ENCODE measurements at places on chromosomes 13 and 19.

DNA sequence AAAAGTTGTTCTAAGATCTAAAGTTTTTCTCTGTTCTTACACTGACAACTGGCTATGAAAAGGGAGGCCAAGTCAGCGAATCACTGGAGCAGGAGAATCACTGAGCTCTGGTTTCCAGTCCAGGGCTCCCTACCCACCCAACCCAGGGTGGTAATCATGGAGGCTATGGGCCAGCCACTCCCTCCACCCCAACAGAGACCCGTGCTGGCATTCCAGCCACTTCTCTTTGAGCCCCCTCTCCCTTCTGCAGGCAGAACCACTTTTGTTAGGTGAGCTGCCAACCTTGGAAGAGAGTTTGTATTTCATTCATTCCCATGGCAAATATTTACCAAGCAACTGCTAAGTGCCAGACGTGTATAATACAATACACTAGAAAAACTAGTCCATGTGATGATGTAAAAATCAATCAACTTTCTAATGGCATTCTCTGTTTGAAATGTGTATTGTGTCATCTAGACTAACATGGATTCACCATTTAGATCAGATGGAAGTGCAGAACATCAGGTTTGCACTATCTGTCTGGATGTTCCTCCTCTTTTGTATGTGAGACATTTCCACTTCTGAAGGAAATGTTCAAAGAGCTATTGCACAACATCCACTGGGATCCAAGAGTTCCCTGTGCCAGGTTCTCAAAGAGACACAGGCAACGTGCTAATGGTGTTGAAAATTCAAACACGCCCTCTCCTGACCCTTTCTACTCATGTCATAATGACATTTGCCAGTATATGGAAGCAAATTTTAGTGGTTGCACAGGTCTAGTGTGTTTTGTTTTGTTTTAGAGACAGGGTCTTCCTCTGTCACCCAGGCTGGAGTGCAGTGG lies 5.3 kb downstream of the MLNR start:
- no peak for DNase-seq

GRCh38 chr13:89852570-89852969 lies 1494.9 kb upstream of the MIR17HG start:
- no peak for DNase-seq

GRCh38 chr19:18871543-18871942 lies 24.4 kb downstream of the CERS1 start:
- DNase-seq = no peak

DNA sequence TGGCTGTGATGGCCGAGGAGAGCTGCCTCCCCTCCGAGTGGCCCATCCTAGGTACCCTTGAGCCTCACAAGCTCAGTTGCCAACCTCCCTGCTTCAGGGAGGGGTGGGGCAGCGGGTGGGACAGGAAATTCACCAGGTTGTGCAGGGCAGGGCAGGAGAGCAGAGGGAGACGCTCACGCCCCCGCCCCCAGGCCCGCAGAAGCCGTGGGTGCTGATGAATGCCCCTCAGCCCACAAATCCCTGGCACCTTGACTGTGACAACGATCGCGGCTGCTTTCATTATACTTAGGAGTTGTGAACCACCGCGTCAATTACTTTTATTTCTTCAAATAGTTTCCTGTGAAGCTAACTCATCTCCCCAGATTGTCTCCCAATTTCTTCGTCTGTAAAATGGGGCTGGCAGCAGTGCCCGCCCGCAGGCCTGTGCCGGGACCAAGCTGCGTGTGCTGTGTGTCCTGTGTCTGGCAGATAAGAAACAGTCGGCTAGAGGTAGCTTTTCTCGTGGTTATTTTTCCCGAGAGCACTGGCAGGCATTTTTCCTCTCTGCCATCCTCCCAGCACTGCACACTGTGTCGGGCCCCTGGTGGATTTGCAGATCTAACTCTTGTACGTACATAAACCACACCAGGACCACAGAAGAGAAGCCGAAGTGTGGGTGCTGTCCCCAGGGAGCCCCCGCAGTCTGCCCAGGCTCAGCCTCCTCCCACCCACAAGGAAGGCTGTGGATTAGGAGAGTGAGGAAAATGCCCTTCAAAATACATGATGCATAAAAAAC lies 7.9 kb upstream of the RASA3 start:
- DNase-seq = no peak

- no peak for DNase-seq
These were observed 88.5 kb downstream of the RAB20 start for GRCh38 chr13:110472904-110473563.

All from NCI-H1092 (cell line).